ENCODE measurements at places on chromosomes 16 and 17.

DNA sequence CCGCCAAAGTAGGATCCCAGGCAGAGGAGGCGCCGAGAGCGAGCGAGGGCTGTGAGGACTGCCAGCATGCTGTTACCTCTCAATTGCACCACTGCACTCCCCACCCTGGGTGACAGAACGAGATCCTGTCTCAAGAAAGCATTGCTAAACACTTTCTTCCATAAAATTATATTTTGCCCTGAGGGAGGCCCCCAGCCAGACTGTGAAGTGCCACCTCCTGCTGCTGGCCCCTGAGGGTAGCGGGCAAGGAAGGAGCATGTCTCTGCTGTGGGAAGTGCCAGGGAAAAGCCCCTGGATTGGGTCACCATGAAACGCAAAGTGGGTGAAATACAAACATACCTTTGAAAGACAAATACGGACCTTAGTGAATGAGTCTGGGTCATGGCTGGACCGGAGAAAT is 78.0 kb upstream of the AMZ2 start:
- DNase-seq, result no peak

DNA sequence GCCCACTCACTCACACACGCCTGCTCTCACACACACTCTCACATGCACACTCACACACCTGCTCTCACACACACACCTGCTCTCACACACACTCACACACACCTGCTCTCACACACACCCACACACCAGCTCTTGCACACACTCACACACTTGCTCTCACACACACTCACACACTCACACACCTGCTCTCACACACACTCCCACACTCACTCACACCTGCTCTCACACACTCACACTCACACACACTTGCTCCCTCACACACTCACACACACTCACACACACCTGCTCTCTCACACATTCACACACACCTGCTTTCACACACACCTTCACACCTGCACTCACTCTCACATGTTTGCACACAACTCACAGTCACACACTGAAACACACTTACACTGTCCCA is 4.0 kb downstream of the CD300H start:
- no peak for DNase-seq

- DNase-seq, result no peak
These were observed 144.0 kb downstream of the PRKCA start for GRCh38 chr17:66446419-66446818.

- no peak for DNase-seq
These were observed 380.4 kb upstream of the CCL2 start for GRCh38 chr17:33874617-33875060.

- DNase-seq, result no peak
These were observed 636.3 kb upstream of the SOX9 start for GRCh38 chr17:71484546-71484945.

DNA sequence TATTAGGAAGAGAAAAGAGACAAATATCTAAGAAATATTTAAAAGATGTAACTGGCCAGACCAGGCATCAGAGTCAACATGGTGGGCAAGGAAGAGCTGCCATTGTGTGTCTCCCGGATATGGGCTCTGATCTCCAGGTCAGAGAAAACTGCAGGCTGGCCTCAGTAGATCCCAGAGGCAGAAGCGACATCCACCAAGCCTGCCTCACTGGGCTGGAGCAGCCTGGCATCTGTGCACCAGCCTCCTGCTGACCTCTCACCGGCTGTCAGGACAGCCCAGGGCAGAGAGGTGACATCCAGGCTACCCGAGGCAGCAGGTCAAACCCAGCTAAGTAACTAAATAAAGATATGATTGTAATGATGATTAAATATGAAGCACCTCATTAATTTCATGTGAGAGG is 162.8 kb upstream of the TNRC6C start:
- no peak for DNase-seq

DNA sequence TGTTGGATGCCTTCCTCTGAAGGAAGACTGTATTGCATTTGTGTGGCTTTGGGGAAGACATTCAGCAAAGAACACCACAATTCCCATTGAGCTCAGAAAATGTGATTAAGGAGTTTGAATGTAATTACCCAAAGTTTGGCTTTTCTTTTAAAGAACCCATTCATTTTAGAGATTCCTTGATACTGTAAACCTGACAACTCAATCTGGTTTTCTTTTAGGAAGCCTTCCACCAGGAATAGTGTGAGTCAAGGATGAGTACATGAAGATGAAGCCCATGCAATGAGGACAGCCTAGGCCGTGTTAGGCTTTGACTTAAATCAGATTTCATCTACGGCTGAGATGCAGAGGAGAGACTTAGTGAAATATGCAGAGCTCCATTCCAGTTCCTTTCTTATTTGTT is 271.7 kb upstream of the TBX2 start:
- no peak for DNase-seq

GRCh38 chr17:47785538-47786123 is 36.0 kb downstream of the OSBPL7 start:
- no peak for DNase-seq

DNA sequence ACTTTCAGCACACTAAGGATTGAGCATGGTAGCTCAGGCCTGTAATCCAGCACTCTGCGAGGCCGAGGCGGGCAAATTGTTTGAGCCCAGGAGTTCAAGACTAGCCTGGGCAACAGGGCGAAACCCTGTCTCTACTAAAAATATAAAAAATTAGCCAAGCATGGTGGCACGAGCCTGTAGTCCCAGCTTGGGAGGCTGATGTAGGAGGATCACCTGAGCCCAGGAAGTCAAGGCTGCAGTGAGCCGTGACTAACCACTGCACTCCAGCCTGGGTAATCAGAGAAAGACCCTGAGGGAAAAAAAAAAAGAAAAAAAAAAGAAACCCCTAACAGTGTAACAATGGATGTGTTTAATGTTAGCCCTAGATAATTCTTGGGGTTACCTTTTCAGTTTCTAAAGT is 24.0 kb downstream of the PARN start:
- no peak for DNase-seq

DNA sequence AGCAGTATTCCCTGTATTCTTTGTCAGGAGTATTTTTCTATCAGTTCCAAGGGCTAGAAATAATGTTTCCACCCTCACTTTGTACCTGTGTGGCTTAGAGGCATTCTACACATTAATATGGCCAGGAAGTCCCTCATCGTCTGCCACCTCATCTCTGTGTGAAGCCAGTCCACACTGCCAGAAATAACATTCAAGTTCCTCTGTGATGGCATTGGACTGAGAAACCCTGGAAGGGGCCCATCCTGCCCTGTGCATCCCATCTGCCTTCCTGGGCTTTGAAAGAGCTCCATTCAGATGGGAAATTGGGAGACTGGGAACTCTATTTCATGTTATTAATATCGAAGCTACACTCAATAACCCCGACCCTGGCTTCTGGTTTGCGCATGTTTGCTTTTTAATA is 497.2 kb upstream of the CDH5 start:
- DNase-seq, result no peak

DNA sequence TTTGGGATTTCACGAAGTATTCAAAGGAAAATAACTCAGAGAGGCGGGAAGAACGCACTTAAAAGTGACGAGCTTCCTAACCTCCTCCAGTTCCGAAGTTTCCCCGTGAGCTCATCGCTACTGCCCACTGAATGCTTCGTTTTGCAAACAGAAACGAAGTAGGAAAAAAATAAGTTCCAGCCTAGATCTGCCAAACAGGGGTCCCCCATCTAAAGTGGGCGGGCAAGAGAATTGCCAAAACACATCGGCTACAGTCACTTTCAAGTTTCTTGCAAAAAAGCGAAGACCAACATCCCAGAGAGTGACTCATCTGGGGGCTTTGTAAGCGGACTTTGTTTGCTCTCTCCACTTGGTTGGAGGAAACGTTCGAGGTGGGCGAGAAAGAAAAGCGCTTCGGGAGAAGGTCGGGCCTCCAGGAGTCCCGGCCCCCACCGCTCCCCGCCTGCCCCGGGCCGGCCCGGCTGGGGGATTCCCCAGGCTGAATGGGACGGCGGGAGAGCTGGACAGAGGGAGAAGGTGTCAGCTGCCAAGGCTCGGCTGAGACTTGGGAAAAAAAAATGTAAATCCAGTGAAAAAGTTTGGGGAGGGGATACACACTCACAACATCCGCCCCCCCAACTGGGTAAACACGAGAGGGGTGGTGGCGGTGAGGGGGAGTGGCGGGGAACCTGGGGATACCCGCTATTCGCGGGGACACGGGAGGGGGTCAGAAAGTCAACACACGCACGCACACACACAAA is 1.0 kb downstream of the VEZF1 start:
- DNase-seq, result no peak

GRCh38 chr17:67403065-67403464 is 26.0 kb downstream of the PITPNC1 start:
- DNase-seq, result no peak

GRCh38 chr16:55647798-55648197 is 8.0 kb upstream of the SLC6A2 start:
- DNase-seq, result no peak

DNA sequence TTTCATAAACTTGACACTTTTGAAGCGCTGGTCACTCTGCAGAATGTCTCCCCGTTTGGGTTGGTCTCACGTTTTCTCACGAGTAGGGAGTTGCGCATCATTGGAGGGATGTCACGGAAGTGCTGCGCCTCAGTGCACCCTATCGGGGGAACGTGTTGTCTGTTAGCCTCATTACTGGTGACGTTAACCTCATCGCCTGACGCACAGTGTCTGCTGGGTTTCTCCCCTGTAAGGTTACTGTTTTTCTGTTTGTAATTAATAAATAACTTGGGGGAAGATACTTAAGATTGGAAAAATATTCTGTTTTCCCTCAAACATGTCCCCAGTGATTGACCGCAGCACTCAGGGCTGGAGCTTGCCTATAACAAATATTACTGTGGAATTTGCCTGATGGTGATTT is 26.7 kb downstream of the VAC14 start:
- no peak for DNase-seq

GRCh38 chr17:32141258-32141657 is 1.0 kb upstream of the RHOT1 start:
- peak; percentile 19 for DNase-seq

DNA sequence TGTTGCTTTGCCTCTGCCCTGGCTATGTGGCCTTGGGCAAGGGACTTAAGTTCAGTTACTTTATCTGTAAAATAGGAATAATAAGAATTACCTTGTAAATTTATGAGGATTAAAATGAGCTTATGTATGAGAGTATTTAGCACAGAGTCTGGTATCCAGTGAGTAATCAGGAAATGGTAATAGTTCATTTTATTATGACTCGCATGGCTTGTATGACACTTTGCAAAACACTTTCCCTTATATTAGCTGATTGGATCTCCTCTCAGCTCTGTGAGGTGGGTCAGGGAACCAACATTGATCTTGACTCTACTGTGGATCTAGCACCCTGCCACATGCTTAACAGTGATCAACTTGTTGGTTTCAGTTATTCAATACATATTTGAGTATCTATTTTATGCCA is 8.3 kb upstream of the CDH3 start:
- no peak for DNase-seq

Data from NCI-H1417 treated with DMSO at 0.1 percent for 48 hours (cell line).